ENCODE measurements at places on chromosomes 1 and 21. TPM values are rescaled to one million over a fixed set of nuclear protein-coding genes. Genes with fewer than 3 reads are reported as not detected.

VCAM1 gene
- polyA plus RNA-seq: 3.2 TPM

ADAMTS5 gene
- 1.6 TPM for polyA plus RNA-seq

PDE4DIP gene
- 151 TPM for polyA plus RNA-seq

MYCBP gene
- polyA plus RNA-seq: 3.0 TPM

TEX38 gene
- polyA plus RNA-seq: not detected

RNU1-4 gene
- under 0.01 TPM for polyA plus RNA-seq

ACBD6 gene
- polyA plus RNA-seq: 92.4 TPM
